ENCODE measurements at places on chromosomes 6 and 20. TPM values are rescaled to one million over a fixed set of nuclear protein-coding genes. Genes with fewer than 3 reads are reported as not detected.

Gene PDE7B
- total RNA-seq: 1.0 TPM

Gene NHSL1
- total RNA-seq: 7.3 TPM

Gene MLIP
- total RNA-seq: 0.33 TPM

Gene TMC2
- 0.26 TPM for total RNA-seq

Gene RBM38
- total RNA-seq: 5.6 TPM

DNA sequence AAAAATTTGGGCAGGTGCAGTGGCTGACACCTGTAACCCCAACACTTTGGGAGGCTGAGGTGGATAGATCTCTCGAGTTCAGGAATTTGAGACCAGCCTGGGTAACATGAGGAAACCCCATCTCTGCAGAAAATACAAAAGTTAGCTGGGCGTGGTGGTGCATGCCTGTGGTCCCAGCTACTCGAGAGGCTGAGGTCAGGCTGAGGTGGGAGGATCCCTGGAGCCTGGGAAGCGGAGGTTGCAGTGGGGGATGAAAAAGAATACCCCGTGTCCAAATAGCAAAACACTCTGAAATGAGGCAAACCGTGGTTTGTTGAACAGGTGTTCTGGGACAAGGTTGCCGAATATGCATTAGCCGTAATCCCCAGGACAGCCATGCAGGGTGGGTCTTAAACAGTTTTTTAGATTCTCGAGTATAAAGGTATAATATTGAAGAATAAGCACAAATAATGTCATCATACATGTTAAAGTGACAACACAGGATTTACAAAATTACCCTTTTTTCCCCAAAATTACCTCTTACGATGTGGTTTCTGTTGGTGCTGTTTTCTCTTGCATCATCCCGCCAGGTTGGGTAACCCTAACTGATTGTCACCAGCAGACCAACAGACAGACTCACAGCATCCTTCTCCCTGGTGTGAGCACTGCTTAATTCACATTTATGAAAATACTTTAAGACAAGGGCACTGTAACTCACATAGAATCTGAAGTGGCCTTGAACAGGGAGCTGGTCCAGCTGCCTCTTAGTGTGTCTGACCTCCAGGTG is 9.1 kb downstream of the DNAJC5 start:
- H3K4me3 ChIP-seq: no peak overlapping the region
- H3K36me3 ChIP-seq: no peaks in the 10 kb centered on the region
- H3K4me1 ChIP-seq: peaks cover 53% of the 10 kb centered on the region
- no peak for DNase-seq
- no peaks in the 10 kb centered on the region for H3K27me3 ChIP-seq

- no peaks in the 10 kb centered on the region for H3K27me3 ChIP-seq
- no peaks in the 10 kb centered on the region for H3K36me3 ChIP-seq
- DNase-seq: no peak
Observed at GRCh38 chr6:140872885-140873284, 1259.8 kb upstream of the GJE1 start.

DNA sequence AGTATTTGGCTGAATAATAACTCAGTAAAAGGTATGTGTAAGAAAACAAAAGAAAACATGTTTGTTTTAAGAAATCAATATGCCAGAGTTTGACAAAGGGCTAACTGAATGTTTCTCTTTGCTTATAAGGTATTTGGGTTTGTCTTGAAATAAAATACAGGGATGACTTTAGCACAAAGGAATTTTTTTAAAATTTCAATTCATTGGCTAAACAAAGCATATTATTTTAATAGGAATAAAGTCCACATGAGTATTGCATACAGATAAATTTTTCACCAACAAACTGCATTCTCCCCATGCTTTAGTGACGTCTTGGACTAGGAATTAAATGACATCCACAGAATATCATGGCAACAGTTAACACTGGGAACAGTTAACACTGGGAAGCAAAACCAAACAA is 480.0 kb upstream of the JAG1 start:
- DNase-seq: no peak
- H3K4me1 ChIP-seq: peaks cover 10% of the 10 kb centered on the region
- H3K4me3 ChIP-seq: no peak overlapping the region
- no peaks in the 10 kb centered on the region for H3K27me3 ChIP-seq
- H3K36me3 ChIP-seq: no peaks in the 10 kb centered on the region

GRCh38 chr6:35495258-35496035 is 1.4 kb downstream of the TEAD3 start:
- peak overlapping the region; percentile 84 for H3K27ac ChIP-seq
- H3K4me3 ChIP-seq: peak overlapping the region; percentile 76
- DNase-seq: no peak
- H3K4me1 ChIP-seq: peaks cover 53% of the 10 kb centered on the region
- H3K36me3 ChIP-seq: no peaks in the 10 kb centered on the region

- H3K27ac ChIP-seq: no peak overlapping the region
- no peaks in the 10 kb centered on the region for H3K27me3 ChIP-seq
- H3K4me1 ChIP-seq: peaks cover 9% of the 10 kb centered on the region
- H3K36me3 ChIP-seq: no peaks in the 10 kb centered on the region
- DNase-seq: no peak
Observed at GRCh38 chr20:25408890-25409289, 1.4 kb downstream of the GINS1 start.

DNA sequence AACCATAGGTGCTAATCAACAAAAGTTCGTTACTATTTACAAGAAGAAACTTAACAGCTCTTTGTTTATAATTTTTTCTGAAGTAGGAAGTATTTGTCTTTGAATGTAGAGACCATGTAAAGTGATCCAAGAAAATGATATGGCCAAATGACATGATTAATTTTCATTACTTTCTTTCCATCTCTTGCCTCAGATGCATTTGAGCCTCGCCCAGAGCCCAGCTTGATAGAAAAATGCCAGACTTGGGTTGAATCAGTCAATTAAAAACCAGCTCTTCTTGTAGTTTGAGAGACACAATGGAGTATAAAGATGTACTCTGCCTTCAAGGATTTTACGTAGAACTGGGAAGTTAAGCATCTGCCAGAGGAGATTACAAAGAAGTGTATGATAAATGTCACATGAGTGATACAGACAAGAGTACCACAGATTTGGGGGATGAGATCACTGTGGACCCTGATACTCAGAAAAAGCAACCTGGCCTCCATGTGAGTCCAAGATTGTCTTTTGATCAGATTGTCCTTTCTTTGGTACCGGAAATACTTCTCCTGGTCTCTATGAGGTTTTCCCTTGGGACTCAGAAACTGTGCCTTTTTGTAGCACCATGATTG is 92.5 kb upstream of the SUPT3H start:
- no peaks in the 10 kb centered on the region for H3K36me3 ChIP-seq
- H3K27ac ChIP-seq: no peak overlapping the region
- peaks cover 14% of the 10 kb centered on the region for H3K4me1 ChIP-seq
- no peak overlapping the region for H3K4me3 ChIP-seq
- DNase-seq: no peak
- H3K27me3 ChIP-seq: no peaks in the 10 kb centered on the region

GRCh38 chr6:169216830-169217229 is 36.8 kb downstream of the THBS2 start:
- no peak for DNase-seq
- H3K27ac ChIP-seq: no peak overlapping the region
- H3K4me1 ChIP-seq: peaks cover 6% of the 10 kb centered on the region
- no peak overlapping the region for H3K4me3 ChIP-seq

- H3K27me3 ChIP-seq: no peaks in the 10 kb centered on the region
- H3K36me3 ChIP-seq: no peaks in the 10 kb centered on the region
- H3K27ac ChIP-seq: peak overlapping the region; percentile 48
- DNase-seq: peak; percentile 53
- no peak overlapping the region for H3K4me3 ChIP-seq
- peaks cover 17% of the 10 kb centered on the region for H3K4me1 ChIP-seq
Observed at GRCh38 chr6:167760979-167761793, 65.5 kb upstream of the AFDN start.

DNA sequence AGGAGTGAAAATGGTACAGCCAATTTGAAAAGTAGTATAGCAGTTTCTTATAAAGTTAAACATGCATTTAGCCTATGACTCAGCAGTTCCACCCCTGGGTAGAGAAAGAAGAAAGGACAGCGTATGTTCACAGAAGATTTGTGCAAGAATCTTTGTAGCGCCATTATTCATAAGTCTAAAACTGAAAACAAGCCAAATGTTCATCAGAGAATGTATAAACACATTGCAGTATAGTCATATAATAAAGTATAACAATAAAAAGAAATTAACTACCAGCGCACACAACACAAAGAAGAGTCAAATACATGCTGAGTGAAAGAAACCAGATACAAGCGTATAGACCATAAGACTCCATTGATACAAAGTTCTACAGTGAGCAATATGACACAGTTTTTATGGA is 294.0 kb downstream of the SAMD5 start:
- no peak overlapping the region for H3K4me3 ChIP-seq
- no peaks in the 10 kb centered on the region for H3K4me1 ChIP-seq
- no peaks in the 10 kb centered on the region for H3K36me3 ChIP-seq
- DNase-seq: no peak
- no peak overlapping the region for H3K27ac ChIP-seq

- peaks cover 42% of the 10 kb centered on the region for H3K4me1 ChIP-seq
- H3K27me3 ChIP-seq: no peaks in the 10 kb centered on the region
- peak overlapping the region; percentile 59 for H3K4me3 ChIP-seq
- peak; percentile 85 for DNase-seq
Observed at GRCh38 chr6:142944124-142945048, 590 bp downstream of the HIVEP2 start.

- peaks cover 47% of the 10 kb centered on the region for H3K4me1 ChIP-seq
- H3K4me3 ChIP-seq: peak overlapping the region; percentile 62
- no peaks in the 10 kb centered on the region for H3K27me3 ChIP-seq
- peaks cover 6% of the 10 kb centered on the region for H3K36me3 ChIP-seq
- DNase-seq: no peak
Observed at GRCh38 chr6:63572747-63573075, 431 bp downstream of the LOC128125822 start.

DNA sequence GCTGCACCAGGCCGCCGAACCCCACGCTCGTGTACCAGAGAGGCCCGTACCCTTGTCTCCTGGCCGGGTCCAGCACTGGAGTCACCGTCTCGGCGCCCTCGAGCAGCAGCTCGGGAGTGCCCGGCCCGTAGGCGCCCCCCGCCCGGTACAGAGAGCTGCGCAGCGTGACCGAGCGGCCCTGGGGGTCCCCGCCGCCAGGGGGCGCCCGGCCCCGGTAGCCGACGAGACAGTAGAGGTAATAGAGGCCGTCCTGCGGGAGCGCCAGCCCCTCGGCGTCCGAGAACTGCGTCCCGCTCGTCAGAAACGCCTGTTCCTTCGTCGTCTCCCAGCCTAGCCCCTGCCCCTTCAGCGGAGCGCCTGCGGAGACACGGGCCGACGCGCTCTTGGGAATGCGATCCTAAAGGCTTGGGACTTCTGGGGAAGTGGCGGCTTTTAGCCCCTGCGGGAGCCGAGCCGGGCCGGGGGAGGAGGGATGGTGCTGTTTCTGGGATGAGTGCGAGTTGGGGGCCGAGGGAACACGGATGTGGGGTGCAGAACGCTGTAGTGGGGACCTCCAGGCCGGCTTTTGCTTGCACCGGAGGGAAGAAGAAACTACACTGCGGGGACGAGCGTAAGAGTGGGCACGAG is 1.3 kb downstream of the LTB start:
- peak overlapping the region; percentile 48 for H3K4me3 ChIP-seq
- H3K36me3 ChIP-seq: no peaks in the 10 kb centered on the region
- no peaks in the 10 kb centered on the region for H3K27me3 ChIP-seq
- DNase-seq: peak; percentile 86
- H3K27ac ChIP-seq: peak overlapping the region; percentile 56

GRCh38 chr6:153947808-153948447 is 91.1 kb upstream of the OPRM1 start:
- H3K27ac ChIP-seq: no peak overlapping the region
- H3K4me1 ChIP-seq: peaks cover 3% of the 10 kb centered on the region
- DNase-seq: peak; percentile 41
- H3K36me3 ChIP-seq: no peaks in the 10 kb centered on the region

DNA sequence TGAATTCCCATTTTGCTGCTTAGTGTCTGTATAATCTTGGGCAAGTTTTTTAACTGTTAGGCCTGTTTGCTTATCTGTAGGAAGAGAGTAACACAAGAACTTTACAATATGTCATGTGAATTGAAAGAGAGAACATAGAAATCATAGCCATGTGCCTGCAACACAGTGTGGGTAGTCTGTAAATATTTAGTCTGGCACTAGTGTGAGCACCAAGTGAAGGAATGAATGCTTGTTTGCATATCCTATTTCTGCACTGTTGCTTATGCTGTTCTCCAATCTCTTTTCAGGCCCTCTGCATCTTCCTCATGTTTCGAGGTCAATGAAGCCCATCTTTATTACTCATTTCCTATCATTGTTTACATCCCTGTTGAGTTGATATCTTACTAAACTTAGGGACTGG is 49.2 kb downstream of the CBFA2T2 start:
- H3K4me1 ChIP-seq: peaks cover 18% of the 10 kb centered on the region
- DNase-seq: no peak
- no peak overlapping the region for H3K4me3 ChIP-seq
- no peaks in the 10 kb centered on the region for H3K27me3 ChIP-seq

DNA sequence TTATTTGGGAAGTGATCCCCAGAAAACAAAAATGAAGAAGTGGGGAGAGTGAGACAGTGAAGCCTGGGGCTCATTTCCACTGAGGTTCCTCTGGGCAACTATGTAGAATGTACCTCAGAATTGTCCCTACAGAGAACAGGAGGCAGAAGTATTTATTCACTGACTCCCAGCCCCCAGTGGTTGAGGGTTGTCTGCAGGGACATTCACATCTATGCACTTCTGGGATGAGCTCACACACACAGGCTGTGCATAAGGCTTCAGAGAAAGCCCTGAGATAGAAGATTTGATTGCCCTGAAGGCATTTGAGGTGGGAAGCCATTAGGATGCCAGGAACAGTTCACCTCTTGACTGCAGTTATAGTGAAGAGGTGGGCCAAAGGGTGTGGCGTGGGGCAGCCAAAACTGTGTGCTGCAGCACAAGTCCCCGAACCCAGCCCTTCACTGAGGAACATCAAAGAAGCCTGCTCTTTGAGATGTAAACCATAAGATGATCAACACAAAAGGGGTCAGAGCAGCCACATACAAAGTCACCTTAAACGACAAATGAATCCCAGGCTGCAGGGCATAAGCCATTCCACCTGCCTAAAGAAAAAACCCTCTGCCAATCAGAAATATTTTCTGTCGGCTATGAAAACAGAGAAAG is 853.8 kb upstream of the FLRT3 start:
- no peaks in the 10 kb centered on the region for H3K4me1 ChIP-seq
- DNase-seq: no peak
- no peaks in the 10 kb centered on the region for H3K36me3 ChIP-seq
- H3K4me3 ChIP-seq: no peak overlapping the region
- H3K27ac ChIP-seq: no peak overlapping the region

GRCh38 chr6:28981431-28981832 is 23.7 kb downstream of the ZNF311 start:
- peak overlapping the region; percentile 60 for H3K27ac ChIP-seq
- H3K27me3 ChIP-seq: no peaks in the 10 kb centered on the region
- no peaks in the 10 kb centered on the region for H3K36me3 ChIP-seq
- H3K4me1 ChIP-seq: peaks cover 11% of the 10 kb centered on the region
- peak overlapping the region; percentile 73 for H3K4me3 ChIP-seq
